Stimulated activated naive B cell treated with anti-CD40 and anti-IgM and Interleukin-4, amounts not matched to agents 10 μg/mL and 1 μg/mL and 100 μg/mL, for 72 hours (primary cell): ENCODE measurements at places on chromosomes 2 and 18.
A peak's percentile ranks its signal among the peaks of the same experiment; 100 is the strongest.

DNA sequence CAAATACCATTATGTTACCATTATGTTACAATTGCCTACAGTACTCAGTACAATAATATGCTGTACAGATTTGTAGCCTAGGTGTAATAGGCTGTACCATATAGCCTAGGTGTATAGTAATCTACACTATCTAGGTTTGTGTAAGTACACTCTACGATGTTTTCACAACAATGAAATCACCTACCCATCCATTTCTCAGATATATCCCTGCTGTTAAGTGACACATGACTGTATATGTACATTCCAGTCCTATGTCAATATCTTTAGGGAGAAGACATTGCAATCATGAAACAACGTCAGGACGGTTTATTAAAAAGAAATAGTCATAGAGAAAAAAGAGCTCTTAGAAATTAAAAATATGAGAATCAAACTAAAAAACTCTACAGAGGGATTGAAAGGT is 119.0 kb upstream of the CDC42EP3 start:
- no peak for DNase-seq

DNA sequence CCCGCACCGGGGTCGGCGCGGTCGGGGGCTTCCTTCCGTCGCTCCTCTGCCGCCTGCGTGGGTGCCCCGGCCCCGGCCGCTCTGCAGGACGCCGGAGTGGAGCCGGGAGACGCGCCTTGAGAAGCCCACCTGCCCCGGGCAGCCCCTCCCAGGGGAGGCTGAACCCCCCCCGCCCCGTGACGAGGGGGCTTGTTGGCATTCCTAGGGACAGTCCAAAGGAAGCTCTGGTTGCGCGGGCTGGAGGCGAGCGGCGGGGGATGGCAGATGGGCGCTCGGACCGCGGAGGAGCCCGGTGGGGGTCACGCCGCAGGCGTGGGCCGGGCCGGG is 133.5 kb upstream of the MGAT5 start:
- DNase-seq, result no peak

DNA sequence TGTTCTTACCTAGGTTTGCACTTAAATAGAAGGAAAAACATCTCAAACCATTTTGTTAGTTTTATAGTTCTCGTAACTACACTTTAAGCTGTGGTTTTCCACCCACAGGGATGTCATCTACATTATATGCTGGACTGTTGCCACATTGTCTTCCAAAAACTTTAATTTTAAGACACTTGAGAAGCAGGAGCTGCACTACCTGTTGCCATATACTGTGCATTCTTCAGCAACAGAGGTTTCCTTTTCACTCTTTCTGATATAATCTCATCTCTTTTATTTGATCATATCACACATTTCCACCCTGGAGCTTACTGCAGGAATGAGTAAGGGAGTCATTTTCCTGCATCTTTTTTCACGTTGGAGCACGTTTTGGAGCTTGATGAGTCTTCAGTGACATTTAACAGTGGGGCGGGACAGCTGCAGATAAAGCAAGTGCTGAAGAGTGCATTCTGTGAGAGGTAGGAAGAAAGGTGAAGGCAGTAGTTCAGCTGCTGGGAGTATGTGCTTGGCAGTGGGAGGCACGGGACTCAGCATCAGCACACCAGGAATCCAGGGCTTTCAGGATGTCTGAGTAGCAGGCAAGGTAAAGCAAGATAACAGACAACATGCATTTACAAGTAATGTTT is 3.8 kb downstream of the LIMS1 start:
- DNase-seq, result no peak

DNA sequence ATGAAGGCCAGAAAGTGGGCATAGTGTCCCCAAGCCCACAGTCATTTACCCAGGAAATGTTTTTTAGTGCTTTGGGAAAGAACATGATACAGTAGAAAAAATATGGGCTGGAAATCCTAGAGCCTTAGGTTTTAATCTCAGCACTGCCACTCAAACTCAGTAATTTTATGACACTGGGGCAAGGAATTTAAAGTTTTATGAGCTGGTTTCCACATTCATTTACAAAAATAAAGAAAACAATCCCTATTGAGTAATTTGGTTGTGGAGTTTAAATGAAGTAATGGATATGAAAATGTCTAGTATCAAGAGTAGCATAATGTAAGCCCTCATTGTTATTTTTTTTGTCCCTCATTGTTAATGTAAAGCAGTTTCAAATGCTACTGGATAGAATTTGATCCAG is 51.5 kb upstream of the FRZB start:
- DNase-seq, result no peak

DNA sequence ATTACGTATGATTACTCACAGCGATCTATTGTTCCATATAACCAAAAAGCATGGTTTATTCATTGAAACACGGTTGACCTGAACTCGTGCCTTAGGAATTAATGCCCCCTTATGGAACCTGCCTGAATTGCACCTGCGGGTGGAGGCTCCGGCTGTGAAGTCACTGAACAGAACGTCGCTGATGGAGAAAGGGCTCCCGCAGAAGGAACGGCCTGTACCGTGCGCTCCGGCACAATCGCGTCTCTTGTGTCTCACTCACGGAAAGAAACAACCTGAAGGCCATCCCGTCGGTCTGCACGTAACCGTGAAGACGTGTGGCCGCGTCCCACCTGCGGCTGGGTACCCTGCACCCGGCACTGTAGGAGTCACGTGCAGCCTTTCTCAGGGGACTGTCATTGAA is 133.1 kb downstream of the NFATC1 start:
- peak; percentile 62 for DNase-seq

- no peak for DNase-seq
Measured at GRCh38 chr2:19543663-19544383, 185.4 kb upstream of the OSR1 start.

DNA sequence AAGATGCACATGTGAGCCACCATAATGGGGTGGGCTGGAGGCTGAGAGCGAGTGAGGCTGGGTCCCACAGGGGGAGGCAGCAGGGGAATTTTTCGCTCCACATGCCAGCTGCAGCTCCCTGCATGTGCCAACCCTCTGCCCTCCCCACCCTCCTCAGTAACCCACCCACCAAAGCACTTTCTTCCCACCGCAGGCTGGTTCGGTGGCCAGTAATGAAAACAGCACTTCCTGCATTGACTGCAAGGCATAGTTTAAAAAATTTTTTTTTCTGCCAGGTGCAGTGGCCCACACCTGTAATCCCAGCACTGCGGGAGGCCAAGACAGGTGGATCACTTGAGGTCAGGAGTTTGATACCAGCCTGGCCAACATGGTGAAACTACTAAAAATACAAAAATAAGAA is 147.5 kb upstream of the TTC39C start:
- no peak for DNase-seq

DNA sequence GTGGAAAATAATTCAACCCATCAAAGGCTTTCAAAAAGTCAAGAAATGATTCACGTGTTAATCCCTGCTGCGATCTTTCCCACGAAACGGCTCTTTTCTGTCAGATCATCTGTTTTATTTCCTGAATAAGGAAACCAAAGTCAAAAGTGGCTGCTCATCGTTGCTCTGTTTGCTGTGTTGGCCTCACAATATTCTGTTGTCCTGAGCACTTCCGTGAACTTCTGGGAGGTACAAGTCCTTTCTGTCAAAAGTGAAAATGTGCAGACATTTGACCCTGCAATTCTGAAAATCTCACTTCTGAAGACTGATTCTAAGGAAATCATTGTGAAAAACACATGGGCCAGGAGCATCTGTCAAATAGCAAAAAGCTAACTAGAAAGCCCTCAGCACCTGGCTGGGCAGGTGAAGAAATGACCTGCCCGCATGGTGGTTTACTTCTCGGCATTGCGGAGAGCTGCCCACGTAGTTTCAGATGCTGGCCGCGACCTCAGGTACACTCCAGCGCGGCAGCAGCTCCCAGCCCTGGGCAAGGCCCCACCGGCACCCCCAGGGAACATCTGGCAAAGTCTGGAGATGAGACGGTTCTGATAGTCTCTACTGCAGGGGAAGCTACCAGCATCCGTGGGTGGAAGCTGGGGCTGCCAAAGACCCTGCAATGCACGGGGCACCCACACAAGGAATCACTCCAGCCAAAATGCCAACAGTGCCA is 31.9 kb upstream of the GPC1 start:
- DNase-seq, result no peak

DNA sequence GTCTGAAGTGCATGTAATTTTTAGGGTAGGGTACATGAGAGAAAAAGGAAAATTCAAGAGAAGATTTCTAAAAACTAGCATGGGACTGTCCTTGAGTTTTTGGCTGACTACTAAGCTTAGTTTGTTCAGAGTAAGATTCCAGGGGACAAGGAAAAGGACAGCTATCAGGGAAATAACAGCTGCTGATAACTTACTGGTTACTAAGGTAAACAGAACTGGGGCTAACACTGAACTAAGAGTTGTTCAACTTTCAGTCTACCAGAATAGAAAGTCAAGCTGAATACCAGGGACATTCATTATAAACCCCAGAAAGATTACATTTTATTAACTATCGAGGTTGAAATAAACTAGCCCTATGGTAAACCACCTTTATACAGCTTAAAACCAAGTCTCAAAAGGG is 261.8 kb upstream of the CYRIA start:
- DNase-seq, result no peak

DNA sequence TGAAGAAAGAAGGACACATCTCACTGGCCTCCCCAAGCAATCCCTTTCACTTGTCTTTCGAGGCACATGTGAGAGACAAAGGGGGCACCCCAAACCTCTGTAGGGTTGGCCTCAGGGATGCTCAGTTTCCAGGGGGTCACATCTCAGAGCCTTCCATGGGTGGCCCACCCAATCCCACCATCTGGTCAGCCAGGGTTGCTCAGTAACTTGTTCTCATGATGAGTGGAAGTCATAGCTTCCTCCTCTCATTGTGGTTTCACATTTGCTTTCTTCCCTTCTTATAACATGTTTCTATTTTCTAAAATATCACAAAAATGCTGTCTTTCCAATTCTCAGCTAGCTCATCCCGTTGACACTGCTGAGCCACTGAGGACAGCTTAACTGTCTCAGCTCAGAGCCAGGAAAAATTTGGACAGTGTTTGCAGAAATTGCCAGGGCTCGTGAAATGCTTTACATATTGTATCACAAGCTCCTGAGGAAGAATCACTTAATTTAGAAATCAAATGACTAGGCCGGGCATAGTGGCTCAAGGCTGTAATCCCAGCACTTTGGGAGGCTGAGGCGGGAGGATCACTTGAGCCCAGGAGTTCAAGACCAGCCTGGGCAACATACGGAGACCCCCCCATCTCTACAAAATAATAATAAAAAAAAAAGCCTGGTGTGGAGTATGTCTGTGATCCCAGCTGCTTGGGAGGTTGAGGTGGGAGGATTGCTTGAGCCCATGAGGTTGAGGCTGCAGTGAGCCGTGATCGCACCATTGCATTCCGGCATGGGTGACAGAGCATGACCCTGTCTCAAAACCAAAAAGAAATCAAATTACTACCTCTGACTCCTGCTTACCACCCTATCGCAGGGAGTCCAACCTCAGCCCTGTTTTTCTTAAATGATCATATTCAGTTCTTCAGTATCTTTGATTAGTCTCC is 129.3 kb downstream of the PRKCE start:
- no peak for DNase-seq

- DNase-seq, result no peak
Measured at GRCh38 chr2:100397118-100397860, 20.2 kb downstream of the CHST10 start.

GRCh38 chr2:235270956-235271355 is 222.9 kb upstream of the AGAP1 start:
- DNase-seq, result peak; percentile 31

DNA sequence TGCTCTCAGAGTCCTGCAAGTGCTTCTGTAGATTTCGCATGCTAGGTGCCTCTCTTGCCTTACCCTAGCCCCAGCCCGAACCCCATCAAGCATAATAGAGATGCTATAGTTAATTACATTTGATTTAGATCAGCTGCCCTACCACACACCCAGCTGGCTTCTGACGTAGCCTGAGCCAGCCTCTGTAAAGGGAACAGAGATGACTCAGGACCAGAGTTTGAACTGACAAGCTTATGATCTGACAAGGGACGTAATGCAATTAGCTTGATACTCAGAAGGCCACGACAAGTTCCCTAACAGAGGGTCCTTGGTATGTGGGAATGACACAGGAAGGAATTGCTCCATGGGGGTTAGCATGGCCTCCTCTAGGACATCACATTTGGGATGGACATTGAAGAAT is 126.6 kb downstream of the LRATD1 start:
- no peak for DNase-seq

DNA sequence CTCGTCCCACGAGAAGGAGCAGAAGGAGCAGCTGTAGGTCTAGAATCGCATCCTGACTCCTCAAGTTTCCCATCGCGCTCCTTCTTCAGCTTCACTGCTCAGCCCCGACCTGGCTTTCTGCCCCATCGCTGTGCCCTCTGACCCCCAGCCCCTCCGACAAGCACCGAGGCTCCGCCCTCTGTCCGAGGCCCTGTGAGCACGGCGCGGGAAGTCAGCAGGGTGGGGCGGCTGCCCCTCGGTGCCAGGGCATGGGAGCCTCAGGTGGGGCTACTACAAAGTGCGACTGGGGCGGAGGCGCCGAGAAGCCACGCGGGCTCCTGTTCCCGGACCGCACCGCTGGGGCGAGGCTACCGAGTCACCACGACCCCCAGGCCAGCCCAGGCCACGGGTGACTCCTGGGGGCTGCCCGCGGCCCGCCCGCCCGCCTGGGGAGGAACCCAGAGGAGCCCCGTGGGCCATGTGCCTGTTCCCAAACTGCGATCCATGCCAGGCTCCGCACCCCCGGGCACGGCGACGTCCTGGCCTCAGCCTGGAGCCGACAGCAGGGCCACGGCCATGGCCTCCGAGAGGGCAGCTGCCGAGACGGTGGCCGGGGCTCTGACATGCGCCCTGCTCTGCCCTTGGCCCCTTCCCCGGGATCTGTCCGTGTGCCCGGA is 36.6 kb upstream of the ID2 start:
- DNase-seq, result no peak

- no peak for DNase-seq
Measured at GRCh38 chr2:112920923-112921532, 10.1 kb downstream of the IL37 start.

DNA sequence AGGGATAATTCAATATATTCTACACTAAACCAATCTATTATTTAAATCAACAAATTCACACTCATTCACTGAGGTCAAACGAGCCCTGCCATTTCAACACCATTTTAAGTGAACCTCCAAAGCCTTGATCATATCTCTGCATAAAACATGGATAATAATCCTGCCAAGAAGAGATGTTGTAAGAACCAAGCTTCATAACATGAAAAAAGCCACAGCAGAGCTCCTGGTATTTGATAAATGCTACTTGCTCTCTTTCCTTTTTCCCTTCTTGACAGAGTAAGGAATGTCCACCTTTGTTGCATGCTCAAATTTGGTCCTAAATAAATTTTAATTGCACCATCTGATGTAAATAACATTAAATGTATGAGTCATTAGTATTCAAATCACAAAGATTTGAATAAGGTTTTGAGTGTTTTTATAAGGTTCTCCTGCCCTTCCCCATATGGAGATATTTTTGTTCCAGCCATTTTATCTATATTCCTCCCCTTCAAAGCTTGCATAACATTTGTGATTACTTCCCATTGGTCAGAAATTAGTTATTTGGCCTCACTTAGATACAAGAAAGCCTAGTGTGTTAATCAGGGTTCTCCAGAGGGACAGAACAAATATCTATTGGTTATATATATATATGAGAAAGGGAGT is 318.8 kb downstream of the RND3 start:
- no peak for DNase-seq

- DNase-seq, result no peak
Measured at GRCh38 chr2:67881816-67882215, 181.0 kb downstream of the C1D start.

- DNase-seq, result no peak
Measured at GRCh38 chr2:162538967-162539366, 195.0 kb downstream of the GCA start.
